ENCODE measurements at places on chromosomes 12 and 14.
A peak's percentile ranks its signal among the peaks of the same experiment; 100 is the strongest.

- DNase-seq = no peak
Measured at GRCh38 chr12:120961604-120962531, 16.5 kb upstream of the HNF1A start.

GRCh38 chr12:15979096-15980092, 68.3 kb downstream of the DERA start:
- no peak for DNase-seq

DNA sequence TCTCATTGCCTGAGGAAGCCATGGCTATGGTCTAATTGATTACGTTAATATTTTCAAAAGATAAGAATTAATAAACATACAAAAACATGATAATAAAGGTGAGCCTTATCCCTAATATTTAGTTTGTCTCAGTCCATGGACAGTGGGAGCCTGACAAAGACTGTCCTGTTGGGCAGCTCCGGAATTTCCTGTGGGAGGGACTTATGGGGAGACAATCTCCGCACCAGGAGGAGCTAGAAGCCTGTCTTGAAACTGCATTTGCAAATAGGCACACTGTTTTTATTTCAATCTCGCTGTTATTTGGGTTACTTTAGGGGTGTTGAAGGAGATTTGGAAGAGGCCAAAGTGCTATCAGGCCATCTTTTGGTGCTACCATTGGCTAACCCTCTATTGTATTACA, 50.8 kb upstream of the ZDHHC17 start:
- DNase-seq = no peak

DNA sequence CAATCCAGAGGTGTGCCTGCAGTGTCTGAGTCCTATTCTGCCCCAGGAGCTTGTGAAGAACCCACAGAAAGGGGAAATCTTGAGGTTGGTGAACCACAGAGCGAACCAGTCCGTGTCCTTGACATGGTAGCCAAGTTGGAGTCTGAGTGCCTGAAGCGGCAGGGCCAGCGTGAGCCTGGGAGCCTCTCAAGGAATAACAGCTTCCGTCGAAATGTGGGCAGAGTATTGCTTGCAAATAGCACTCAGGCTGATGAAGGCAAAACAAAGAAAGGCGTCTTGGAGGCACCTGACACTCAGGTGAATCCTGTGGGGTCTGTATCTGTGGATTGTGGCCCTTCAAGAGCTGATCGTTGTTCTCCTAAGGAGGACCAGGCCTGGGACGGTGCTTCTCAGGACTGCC, 60.5 kb downstream of the ATG14 start:
- no peak for DNase-seq

- DNase-seq = no peak
Measured at GRCh38 chr12:38892087-38892786, 13.2 kb downstream of the CPNE8 start.

DNA sequence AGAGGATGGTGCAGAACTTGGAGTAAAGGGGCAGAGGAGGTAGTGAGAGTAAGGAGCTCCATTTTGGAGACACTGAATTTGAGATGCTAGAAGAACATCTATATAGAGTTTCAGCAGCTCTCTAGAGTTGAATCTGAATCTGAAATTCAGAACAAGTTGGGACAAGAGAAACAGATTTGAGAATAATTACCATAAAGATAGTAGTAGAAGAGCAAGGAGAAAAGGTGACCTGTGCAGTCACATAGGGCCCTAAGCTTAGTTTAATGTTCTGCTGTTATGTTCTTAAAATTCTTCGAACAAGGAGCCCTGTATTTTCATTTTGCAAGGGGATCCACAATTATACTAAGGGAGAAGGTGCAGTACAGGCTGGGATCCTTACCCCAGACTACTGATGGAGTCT, 7.4 kb downstream of the REM2 start:
- no peak for DNase-seq

GRCh38 chr14:25828562-25828961, 769.3 kb downstream of the NOVA1 start:
- no peak for DNase-seq

GRCh38 chr12:87311206-87311605, 718.0 kb downstream of the C12orf50 start:
- no peak for DNase-seq

DNA sequence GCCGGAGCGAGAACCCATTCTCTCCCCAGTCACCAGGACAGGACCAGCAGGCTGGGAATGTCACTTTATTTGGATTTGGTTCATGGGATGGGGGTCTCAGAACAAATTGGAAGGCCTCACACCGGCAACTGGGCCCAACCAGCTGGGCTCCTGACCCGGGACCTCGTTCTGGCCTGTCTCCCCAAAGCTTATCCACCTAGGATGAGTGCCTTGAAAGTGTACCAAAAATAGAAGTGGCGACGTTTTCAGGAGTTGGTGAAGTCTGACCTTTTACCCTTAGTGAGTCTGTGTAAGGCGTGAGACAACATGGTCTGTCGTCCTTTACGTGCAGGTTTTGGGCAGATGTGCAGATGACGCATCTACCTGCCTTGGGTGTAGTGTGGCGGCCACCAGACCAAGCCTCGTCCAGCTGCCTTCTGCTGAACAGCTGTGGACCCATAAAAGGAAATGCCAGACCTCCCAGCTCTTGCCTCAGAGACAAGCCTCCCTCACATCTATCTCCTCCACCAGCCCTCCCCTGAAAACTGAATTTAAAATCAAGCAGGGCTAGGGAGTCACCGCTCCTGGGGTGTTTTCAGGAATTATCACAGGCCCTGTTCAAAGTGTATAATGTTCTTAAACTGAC, 36.6 kb upstream of the CLMN start:
- DNase-seq = no peak

DNA sequence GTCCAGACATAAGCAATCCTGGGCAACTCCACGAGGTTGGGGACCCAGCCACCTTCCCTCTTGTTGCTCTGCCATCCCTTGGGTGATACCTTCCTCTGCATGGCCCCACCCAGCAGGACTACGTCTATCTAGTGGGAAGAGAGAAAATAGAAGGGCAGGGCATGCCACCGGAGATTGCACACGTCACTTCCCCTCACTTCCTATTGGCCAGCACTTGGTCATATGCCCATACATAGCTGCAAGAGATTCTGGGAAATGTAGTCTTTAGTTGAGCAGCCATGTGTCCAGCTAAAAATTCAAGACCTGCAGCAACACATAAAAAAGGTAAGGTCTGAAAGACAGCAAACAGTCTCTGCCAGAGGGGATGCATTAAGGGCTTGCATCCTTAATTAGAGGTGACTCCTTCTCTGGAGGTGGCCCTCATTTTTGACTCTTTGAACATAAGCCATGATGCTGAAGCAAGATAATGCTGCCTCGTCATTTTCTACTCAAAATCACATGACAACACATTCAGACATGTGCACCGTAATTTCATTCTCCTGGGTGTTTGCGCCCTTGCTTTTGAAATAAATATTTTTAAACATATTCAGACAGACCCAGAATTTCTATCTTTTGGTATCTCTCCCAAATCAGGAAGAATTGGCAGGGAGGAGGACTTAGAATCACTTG, 91.8 kb upstream of the PWP1 start:
- DNase-seq = no peak

GRCh38 chr12:80041692-80042091, 57.6 kb upstream of the OTOGL start:
- no peak for DNase-seq

DNA sequence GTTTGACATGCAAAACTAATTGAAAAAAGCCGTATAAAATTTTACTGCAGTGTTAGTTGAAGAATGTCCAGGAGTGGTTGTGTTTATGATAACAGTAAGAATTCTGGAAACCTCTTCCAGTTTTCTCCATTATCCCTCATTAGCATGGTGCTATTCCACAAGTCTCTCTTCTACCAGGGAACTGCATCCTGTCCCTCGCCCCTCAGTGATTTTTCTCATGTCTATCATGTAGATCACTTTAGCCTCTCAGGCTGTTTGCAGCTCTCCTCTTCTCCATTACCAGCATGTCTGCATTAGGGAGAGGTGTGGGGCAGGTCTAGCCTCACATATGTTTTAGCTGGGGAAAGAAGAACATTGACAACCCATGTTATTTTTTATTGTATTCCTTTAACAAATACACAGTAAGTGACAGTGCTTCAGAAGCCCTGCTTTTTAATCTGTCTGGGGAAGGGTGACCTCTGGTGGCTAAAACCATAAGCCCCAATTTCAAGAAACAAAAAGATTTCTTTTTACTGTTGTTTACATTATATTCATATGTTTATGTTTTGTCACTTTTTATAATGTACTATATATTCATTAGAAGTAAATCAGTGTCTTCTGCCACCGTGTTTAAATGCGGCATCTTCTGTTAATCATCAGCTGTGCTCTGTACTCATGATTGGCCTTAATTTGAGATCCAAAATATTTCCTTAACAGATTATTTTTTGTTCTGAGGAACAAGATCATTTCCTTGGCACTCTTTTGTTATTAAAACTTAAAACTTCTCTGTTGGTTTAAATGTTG, 70.7 kb downstream of the RASSF8 start:
- DNase-seq = peak; percentile 35

DNA sequence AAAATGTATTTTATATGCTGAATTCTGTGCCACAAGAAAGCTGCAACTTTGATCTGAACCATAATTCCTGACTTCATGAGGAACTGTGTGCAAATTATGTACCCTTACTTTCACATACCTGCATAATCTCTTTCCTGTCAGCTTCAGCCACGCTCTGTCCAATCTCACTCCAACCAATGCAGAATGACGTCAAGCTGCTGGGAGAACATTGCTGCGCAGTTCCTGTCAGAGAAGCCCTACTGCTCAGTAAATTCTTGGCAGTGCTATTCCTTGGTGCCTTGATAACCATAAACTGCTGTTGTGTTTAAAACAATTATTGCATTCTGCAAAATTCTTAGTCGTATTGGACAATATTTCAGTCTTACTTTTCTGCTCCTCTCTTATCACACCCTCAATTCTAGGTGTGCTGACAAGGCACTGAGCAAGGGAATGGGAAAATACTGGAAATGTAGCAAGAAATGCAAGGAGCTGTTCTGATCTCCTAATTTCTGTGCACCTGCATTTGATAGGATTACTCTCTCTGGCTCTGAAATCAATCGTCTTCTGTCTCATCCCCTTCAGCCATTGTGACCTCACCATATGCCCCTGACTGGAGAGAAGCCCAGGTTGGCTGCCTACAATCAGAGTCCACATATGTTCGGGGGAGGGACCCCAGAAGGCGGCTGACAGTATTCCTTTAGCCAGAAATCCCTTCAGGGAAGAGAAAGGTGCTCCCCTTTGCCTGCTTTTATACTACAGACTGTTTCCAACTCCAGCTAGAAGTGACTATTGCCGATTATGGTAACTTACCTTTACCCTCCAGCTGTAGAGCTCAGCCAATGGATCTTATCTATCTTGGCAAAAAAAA, 274.9 kb upstream of the NOVA1 start:
- no peak for DNase-seq

- no peak for DNase-seq
Measured at GRCh38 chr14:61611880-61612630, 83.3 kb upstream of the HIF1A start.

DNA sequence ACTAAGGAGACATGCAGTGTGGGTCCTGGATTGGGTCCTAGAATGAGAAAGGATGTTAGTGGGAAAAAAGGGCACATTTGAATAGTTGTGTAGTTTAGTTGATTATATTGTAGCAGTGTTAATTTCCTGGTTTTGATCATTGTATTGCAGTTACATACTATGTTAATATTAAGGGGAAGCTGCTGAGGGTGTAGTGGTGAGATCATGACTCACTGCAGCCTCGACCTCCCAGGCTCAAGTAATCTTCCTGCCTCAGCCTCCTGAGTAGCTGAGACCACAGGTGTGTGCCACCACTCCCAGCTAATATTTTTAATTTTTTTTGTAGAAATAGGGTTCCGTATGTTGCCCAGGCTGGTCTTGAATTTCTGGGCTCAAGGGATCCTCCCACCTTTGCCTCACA, 21.7 kb downstream of the BORCS5 start:
- DNase-seq = no peak

DNA sequence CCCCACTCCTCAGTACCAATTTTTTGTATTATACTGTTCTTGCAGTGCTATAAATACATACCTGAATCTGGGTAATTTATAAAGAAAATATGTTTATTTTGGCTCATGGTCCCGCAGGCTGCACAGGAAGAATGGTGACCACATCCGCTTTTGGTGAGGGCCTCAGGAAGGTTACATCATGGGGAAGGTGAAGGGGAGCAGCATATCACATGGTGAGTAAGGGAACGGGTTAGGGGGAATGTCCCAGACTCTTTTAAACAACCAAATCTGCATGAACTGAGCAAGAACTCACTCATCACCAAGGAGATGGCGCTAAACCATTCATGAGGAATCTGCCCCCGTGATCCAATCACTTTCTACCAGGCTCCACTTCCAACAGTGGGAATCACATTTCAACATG, 40.0 kb downstream of the OSBPL8 start:
- no peak for DNase-seq

Data from anterior cingulate cortex (tissue), 58 donors.